ENCODE measurements at places on chromosomes 5 and 9. TPM values are rescaled to one million over a fixed set of nuclear protein-coding genes. Genes with fewer than 3 reads are reported as not detected.

- H3K4me3 ChIP-seq, result no peak overlapping the region
- H3K27ac ChIP-seq, result no peak overlapping the region
- no peaks in the 10 kb centered on the region for H3K4me1 ChIP-seq
- no peak for DNase-seq
- H3K27me3 ChIP-seq, result no peaks in the 10 kb centered on the region
Measured at GRCh38 chr5:33827018-33827707, 64.6 kb downstream of the ADAMTS12 start.

DNA sequence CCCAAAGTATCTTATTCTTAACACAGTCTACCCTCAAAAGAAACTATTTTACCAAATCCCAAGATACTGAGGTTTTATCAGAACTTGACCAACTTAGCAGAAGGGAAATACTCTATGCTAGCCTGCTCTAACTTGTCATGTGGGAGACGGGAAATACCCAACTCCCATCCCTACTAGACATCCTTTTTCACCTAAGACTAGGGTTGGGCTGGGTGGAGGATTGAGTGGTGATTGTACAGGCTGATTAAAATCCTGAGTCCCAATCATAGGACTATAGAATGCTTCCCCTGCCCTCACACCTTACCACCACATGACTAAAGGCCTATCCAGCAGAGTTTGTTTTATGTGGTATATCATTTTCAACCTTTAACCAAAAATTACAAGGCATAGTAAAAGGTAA, 786.5 kb downstream of the TAF11L14 start:
- no peak for DNase-seq
- no peaks in the 10 kb centered on the region for H3K27me3 ChIP-seq
- no peaks in the 10 kb centered on the region for H3K36me3 ChIP-seq
- no peak overlapping the region for H3K4me3 ChIP-seq

DNA sequence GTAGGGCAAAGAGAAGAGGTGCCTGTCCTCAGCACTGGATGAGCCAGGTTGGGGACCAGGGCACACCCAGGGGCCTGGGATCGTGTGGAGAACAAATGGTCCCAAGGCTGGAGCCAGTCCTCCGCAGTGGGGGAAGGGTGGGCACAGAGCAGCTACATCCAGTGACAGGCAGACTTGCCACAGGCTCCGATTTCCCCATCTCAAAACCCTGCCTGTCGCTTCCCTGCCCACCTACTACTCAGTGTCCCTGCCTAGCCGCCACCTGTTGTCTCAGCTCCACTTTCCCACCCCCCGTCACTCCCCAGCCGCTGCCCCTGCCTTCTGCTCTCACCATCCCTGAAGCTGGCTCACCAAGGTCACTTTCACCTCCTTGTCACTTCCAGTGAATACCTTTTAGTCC, 13.9 kb upstream of the ENHO start:
- no peaks in the 10 kb centered on the region for H3K27me3 ChIP-seq
- no peaks in the 10 kb centered on the region for H3K4me1 ChIP-seq
- peak; percentile 53 for DNase-seq
- H3K4me3 ChIP-seq, result no peak overlapping the region

GRCh38 chr5:164098979-164099378, 593.6 kb downstream of the MAT2B start:
- no peak for DNase-seq
- H3K4me1 ChIP-seq, result no peaks in the 10 kb centered on the region
- H3K27me3 ChIP-seq, result no peaks in the 10 kb centered on the region
- H3K36me3 ChIP-seq, result no peaks in the 10 kb centered on the region
- H3K27ac ChIP-seq, result no peak overlapping the region

GRCh38 chr5:172336676-172337285, 53.2 kb upstream of the UBTD2 start:
- no peaks in the 10 kb centered on the region for H3K36me3 ChIP-seq
- no peak overlapping the region for H3K27ac ChIP-seq
- H3K4me3 ChIP-seq, result no peak overlapping the region

- no peak for DNase-seq
- no peak overlapping the region for H3K4me3 ChIP-seq
- H3K27me3 ChIP-seq, result no peaks in the 10 kb centered on the region
- no peak overlapping the region for H3K27ac ChIP-seq
Measured at GRCh38 chr5:5371957-5372356, 50.5 kb upstream of the ICE1 start.

DNA sequence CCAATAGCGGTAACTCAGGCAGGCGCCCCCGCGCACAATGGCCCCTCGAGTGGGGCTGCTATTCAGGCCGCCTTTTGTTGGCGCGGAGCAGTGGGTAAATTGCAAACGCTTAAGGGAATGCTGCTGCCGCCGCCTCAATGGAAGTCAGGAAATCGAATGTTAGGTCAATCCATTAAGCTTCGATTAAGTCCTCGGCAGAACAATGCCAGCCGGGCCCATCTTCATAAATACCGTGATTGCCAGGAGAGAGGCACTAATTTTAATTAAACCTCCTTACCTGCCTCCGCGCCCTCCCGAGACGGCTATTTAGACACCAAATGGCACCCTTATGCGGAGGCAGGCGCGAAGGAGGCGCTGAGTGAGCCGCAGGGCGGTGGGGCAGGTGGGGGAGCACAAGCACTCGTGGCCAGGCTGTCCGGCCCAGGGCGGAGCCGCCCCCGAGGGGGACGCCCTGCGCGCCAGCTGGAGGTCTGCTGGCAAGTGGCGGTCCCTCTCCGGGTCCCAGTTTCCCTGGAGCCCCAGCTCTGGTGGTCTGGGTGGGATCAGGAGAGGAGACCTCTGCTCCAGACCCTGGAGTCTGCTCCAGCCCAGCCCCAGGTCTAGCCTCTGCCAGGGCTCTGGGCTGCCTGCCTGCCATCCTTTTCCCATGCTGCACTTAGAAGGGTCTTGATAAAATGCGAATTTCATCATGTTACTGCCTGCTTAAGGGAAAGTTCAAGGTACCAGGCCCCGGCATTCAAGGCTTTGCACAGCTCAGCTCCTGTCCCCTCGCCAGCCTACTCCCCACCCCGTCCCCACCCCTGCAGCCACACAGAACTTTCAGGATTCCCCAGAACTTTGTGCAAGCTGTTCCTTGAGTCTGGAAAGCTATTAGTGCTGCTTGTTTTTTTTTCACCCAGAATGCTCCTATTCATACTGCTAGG, 19.7 kb downstream of the NR5A1 start:
- DNase-seq, result peak; percentile 50
- H3K27ac ChIP-seq, result no peak overlapping the region

- no peaks in the 10 kb centered on the region for H3K27me3 ChIP-seq
- no peaks in the 10 kb centered on the region for H3K4me1 ChIP-seq
Measured at GRCh38 chr9:91558395-91558794, 134.8 kb upstream of the NFIL3 start.

DNA sequence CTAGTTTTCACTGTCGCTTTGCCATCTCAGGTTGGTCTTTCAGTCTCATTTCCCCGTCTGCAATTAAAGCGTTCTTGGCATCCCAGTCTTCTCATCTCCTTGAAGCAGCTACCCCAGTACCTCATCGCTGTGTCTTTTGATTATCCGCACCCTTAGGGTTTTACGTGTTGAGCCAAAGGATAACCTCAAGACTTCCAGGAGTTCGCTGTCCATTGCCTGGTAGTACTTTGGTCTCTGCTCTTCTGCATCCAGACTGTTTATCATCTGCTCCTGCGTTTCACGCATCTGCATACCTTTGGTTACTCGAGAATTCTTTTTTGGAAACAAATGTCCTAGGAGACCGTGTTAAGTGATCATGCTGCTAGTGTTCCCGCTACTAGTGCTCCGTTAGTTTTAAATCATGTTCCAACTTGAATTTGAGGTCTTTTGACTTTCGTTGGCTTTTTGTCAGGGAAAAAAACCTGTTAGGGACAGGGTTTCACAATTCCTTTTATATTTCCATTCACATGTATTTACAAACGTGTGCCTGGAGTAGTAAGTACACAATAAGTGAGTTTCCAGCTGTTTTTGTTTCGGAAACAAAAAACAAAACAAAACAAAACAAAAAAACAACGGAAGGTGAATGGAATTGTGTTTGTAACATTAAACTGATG, 888 bp downstream of the RABGAP1 start:
- H3K36me3 ChIP-seq, result no peaks in the 10 kb centered on the region
- peak overlapping the region; percentile 78 for H3K4me3 ChIP-seq
- DNase-seq, result no peak
- H3K27ac ChIP-seq, result peak overlapping the region; percentile 78
- no peaks in the 10 kb centered on the region for H3K27me3 ChIP-seq

GRCh38 chr9:90805006-90805996, 3.7 kb downstream of the SYK start:
- no peaks in the 10 kb centered on the region for H3K36me3 ChIP-seq
- H3K4me1 ChIP-seq, result peaks cover 29% of the 10 kb centered on the region
- no peak overlapping the region for H3K27ac ChIP-seq
- no peak for DNase-seq
- no peak overlapping the region for H3K4me3 ChIP-seq

DNA sequence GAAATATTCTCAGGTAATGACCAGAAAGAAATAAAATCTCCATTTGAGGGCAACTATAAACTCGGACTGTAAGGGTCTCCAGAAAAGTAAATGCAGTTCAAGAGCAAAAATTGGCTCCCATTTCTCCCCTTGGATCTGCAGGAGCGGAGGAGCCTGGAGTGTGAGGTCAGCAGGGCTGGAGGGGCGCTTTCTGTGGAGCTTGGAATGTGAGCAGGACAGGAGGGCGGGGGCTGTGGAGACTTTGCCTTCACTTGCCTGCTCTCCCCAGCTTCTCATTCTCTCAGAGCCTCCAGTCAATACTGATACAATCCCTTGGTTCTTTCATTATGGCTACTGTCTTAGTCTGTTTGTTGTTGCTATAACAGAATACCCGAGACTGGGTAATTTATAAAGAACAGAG, 162.8 kb upstream of the ANKH start:
- no peak overlapping the region for H3K4me3 ChIP-seq
- no peak overlapping the region for H3K27ac ChIP-seq
- H3K4me1 ChIP-seq, result no peaks in the 10 kb centered on the region
- H3K36me3 ChIP-seq, result no peaks in the 10 kb centered on the region

The CCL28 gene
- 3.1 TPM for total RNA-seq

The NFIL3 gene
- total RNA-seq, result 6.8 TPM

The FRRS1L gene
- total RNA-seq, result 2.1 TPM

The OR1J2 gene
- total RNA-seq, result not detected

The PCDHB13 gene
- total RNA-seq, result 3.2 TPM

The PCDHA9 gene
- 0.22 TPM for total RNA-seq

The TRIM36 gene
- 1.6 TPM for total RNA-seq

The PRDM9 gene
- total RNA-seq, result not detected

The CARD6 gene
- 2.5 TPM for total RNA-seq
